Spinal cord (tissue), 10 donors: ENCODE measurements at places on chromosomes 3 and 15.

DNA sequence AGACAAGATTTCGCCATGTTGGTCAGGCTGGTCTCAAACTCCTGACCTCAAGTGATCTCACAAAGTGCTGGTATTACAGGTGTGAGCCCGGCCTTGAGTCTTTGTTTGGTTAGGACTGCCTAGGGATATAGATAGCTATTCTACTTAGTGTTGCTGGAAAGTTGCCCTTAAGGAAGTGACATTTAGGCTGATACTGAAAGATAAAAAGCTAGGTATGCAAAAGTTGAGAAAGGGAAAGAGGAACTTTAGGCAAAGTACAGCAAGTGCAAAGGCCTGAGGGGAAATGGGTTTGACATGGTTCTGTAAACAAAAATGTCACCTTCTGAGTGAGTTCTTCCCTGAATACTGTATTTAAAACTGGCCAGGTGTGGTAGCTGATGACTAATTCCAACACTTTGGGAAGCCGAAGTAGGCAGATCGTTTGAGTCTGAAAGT is 111.5 kb downstream of the ZNF609 start:
- no peak for DNase-seq

DNA sequence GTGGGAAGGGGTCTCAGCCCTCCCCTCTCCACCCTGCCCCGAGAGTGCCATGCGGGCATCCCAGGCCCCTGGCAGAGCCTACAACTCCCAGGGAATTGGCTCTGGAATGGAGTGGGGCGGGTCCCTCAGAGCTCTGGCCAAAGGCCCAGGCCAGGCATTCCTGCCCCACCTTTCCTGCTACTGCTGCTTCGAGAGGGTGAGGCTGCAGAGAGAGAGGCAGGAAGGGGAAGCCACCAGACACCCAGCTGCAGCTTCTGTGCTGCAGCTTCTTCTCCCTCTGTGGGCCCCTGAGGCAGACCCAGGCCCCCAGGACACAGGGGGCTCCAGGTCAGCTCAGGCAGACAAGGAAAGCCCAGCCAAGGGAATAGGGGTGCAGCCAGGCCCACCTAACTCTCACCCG is 2.7 kb downstream of the ALS2CL start:
- DNase-seq, result no peak

GRCh38 chr15:70576696-70577095 is 186.7 kb downstream of the UACA start:
- DNase-seq, result no peak

- DNase-seq, result no peak
Observed at GRCh38 chr3:9194509-9195184, 54.8 kb downstream of the SRGAP3 start.

DNA sequence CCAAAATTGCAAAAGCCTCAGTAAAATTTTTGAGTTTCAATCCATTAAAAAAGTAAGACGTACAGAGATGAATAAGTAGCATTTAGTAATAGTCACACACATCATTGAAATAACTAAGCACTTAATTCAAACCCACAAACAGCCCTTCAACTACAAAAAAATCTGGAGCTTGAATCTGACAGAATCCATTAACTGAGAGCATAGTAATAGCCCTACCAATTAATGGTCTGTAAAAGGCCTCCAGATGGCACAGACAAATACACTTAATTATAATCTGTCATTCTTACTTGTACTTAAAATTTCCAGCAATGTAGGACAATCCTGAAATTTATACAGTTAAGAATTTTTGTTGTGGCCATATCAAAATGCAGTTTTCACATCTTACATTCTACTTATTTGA is 246.9 kb downstream of the VGLL3 start:
- DNase-seq, result no peak

DNA sequence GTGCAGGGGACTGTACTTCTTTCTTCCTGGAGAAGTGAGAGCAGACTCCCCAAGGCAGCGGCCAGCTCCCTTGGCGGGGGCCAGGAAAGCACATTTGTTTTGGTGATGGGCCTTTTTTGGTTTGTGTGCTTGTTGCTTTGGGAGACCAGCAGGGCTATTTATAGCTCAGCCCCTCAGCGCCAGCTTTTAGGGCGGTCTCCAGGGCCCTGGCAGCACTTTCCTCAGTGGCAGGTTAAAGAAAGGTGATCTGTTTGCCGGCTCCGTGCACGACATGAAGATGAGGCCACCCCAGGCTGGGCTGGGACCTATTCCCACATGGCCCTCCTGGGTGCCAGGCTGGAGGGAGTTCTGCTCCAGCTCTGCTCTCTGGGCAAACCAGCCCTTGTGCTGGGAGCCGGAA is 21.8 kb downstream of the SLC6A11 start:
- DNase-seq, result peak; percentile 73

GRCh38 chr3:30597131-30597768 is 9.2 kb upstream of the TGFBR2 start:
- DNase-seq, result no peak

DNA sequence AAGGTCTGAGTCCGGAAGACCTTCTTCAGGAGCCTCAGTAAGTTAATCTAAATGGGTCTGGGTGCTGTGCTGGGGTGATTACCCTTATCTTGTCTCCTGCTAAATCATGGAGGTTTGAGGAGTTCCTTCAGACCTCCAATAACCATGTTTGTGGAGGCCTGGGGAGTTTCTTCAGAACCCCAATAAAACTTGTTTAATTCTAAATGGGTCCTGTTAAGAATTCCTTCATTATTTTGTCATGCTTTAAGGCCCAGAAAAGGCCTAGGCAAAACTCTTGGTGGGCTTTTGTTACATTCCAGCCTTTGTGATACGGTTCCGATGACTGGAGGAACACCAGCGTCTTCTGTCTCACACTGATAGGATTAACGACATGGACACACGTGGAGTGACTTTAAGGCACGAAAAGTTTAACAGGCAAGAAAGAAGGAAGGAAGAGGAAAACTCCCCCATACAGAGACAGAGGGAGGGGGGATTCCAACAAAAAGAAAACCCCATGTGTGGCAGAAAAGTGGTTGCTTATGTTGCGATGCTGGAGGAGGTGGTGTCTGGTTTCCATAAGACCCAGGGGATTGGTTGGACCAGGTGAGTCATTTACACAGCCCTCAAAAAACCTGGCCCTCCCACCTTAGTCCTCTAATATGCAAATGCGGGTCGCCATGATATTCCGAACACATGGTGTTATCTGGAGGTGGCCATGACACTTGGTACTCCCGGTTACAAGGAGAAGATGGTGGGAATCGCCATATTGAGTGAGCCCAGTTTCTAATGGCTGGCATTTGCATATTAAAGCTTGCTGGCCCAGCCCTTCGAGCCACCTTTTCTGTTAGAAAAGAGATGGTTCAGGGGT is 72.6 kb upstream of the MFGE8 start:
- DNase-seq, result no peak

GRCh38 chr3:141303481-141304223 is 64.7 kb upstream of the ZBTB38 start:
- peak; percentile 92 for DNase-seq

- DNase-seq, result no peak
Observed at GRCh38 chr15:88690331-88690730, 51.5 kb downstream of the ISG20 start.

DNA sequence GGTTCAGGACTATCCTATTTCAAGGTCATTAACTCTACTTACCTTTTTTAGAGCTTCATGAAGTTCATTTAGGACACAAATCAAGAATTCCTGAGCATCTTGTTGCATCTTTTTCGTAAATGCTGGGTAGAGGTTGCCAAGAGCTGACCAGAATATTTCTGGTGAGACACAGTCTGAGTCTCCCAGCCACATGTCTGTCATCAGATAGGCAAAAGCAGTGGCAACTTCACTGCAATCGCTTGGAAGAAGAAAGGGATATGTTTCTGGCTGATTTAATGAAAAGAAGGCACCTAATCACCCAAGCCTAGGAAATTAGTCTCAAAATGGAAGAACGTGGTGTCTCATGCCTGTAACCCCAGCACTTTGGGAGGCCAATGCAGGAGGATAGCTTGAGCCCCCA is 2.9 kb downstream of the USP50 start:
- no peak for DNase-seq

- DNase-seq, result no peak
Observed at GRCh38 chr3:71578054-71578751, 5.3 kb downstream of the FOXP1 start.

- no peak for DNase-seq
Observed at GRCh38 chr3:98784042-98784441, 20.9 kb downstream of the ST3GAL6 start.

GRCh38 chr15:55587321-55588069 is 650 bp downstream of the PYGO1 start:
- DNase-seq, result no peak

DNA sequence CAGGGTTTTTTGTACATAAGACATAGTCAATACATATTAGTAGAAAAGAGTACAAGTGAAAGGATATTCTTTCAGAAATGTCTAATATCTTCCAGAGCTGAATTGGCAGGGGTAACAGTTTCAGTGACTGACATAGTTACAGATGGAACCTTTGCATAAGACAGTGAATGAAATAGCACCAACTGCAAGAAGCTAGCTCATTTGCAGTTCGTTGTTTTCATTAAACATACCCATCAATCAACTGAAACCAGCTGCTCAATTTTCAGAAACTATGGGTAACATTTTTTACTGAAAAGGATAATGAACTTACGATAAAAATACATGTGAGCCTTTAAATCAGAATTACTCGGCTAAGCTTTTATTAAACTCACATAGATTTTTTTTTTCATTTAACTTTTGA is 93.9 kb upstream of the EPHA3 start:
- DNase-seq, result no peak

DNA sequence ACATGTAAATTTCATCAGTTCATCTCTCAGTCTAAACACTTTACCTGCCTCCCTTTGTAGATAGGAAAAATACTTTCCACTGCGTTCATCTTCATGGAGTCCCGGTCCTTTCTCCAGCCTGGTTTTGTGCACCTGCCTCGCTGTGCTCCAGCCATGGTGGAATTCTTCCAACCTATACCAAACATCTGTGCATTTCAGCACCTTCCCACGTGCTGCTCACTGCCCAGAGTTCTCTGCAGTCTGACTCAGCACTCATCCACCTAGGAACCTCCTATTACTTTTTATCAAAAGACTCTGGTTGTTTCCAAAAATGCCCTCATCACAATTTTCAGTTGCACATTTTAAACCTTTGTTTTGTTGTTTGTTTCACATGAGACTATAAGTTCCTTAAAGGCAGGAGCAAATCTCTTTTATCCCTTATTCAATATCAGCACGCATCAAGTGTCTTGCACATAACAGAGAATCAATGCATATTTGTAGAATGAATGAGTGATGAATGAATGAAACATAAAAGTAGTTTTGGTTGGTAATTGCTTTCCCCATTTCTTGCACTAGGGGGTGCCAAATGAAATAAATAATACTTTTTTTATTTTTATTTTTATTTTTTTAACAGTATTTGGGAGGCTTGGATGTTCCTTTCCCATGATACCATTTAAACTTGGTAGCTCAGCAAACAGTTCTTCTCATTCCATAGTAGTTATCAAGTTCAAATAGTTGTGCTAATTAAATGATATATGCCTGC is 30.2 kb upstream of the ADAMTS9 start:
- DNase-seq, result no peak

GRCh38 chr15:51401872-51402517 is 60.5 kb downstream of the GLDN start:
- no peak for DNase-seq

DNA sequence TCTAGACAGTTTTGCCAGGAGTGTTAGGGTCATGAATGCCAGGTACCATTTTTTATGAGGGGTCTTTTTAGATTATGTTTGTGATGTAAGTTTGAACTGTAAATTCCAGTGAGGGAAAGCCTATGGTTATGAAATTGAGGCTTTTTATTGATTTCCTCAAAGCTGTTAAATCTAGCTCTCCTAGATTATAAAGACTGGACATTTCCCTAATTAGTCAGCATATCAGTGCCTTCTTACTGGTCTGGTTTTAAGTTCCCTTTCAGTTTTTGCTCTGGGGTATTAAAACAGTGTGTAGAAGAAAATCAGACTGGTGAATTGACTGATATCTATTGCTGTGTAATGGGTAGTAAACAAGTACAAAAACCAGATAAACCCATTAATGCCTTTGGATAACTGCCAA is 39.2 kb downstream of the LRRC49 start:
- DNase-seq, result no peak

DNA sequence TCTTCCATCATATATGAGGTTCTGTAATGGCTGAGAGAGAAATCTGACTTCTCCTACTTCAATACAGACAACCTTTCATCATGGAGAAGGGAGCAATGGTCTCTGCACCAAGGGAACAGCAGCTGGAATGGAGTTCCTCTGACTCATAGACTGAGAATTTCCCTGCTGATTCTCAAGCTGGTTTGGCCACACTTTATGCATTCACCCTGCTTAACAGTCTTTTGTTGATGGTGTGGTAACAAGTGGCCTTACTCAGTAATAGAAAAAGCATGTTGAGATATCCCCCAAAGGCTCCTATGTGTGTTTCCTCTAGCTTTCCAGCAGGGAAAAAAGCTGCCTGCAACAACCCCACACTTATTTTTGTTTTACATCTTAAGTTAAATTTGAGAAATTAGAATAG is 138.1 kb downstream of the GREM1 start:
- no peak for DNase-seq

DNA sequence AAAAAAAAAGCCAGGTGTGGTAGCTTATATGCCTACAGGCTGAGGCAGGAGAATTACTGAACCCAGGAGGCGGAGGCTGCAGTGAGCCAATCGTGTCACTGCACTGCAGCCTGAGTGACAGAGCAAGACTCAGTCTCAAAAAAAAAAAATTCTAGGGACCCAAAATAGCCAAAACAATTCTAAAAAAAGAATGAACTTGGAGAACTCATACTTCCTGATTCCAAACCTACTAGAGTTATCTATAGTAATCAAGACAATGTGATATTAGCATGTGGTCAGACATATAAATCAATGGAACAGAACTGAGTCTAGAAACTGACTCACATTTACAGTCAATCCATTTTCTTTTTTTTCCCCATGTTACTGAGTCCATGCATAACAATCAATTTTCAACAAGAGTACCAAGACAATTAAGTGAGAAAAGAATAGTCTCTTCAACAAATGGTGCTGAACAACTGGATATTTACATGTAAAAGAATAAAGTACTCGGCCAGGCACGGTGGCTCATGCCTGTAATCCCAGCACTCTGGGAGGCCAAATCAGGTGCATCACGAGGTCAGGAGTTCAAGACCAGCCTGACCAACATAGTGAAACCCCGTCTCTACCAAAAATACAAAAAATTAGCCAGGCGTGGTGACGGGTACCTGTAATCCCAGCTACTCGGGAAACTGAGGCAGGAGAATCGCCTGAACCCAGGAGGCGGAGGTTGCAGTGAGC is 11.9 kb downstream of the PRKAR2A start:
- no peak for DNase-seq

- no peak for DNase-seq
Observed at GRCh38 chr15:99126131-99126588, 21.3 kb downstream of the SYNM start.

GRCh38 chr3:182732232-182733015 is 60.9 kb upstream of the ATP11B start:
- DNase-seq, result no peak
